ENCODE measurements at places on chromosomes 2 and 18.

DNA sequence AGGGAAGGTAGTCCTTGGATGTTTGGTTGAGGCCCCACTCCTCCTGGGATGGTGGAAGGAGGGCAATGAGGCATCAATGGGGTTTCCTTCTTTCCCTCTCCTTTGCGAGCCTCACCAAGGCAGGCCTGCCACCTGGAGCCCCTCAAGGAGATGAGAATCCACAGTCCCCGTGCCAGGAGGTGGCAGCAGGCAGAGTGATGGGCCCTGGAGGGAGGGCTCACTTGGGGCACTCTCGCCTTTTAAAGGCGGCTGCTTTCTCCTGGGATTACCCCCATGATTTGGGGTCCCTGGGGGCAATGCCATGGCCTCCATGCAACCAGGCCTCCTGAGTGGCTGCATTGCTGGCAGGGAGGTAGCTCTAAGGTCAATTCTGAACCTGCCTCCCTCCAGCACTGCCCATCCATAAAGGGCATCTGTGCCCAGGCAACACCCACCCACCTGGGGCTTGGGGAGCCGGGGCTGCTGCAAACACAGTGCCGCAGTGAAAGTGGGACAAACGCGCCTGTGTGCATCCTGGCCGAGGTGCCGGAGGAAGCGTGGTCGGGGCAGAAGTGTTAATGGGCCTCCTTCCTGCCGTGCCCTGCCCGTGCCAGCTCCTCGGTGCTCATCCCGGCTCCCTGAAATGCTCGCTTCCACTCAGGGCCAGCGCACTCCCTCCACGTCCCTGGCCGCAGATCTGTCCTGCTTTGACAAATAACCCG is 55.9 kb downstream of the ZFP36L2 start:
- H3K36me3 ChIP-seq: no peaks in the 10 kb centered on the region
- H3K27ac ChIP-seq: peak overlapping the region; percentile 77
- H3K27me3 ChIP-seq: no peaks in the 10 kb centered on the region

DNA sequence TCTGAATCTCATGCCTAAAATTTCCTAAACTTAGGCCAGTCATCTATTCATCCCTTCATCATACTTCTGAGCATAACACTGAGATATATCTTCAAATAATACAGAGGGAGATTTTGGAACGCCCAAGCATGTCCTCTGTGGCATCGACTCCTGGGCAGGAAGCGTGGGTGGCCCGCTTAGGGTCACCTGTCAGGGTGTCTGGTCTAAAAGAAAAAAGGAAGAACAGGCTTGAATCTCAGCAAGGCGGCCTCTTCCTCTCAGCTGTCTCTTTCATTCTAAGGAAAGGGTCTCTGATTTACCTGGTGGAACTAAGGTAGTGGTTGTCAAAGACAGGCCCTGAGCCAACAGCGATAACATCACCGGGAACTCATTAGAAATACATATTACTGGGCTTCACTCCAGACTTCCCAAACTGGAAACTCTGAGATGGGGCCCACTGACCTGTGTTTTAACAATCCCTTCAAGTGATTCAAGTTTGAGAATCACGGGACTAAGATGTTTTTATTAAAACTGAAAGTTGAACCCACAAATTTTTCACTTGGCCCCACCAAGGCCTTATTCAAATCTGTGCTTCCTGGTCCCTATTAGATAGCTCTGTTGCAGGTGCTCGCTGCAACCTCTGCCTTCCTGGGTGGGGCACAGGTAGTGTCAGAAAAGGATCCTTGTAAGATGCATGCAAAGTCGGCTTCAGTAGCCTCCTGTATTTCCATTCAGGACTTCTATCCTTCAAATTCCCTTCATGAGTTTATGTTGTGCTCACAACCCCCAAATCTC is 162.3 kb upstream of the CCDC68 start:
- no peak overlapping the region for H3K27ac ChIP-seq
- H3K4me3 ChIP-seq: no peak overlapping the region
- H3K36me3 ChIP-seq: no peaks in the 10 kb centered on the region
- DNase-seq: no peak
- no peaks in the 10 kb centered on the region for H3K4me1 ChIP-seq

GRCh38 chr2:226410247-226410835 is 389.3 kb downstream of the IRS1 start:
- no peak for DNase-seq
- H3K27ac ChIP-seq: no peak overlapping the region
- H3K4me1 ChIP-seq: peaks cover 3% of the 10 kb centered on the region
- no peaks in the 10 kb centered on the region for H3K36me3 ChIP-seq
- peaks cover 26% of the 10 kb centered on the region for H3K27me3 ChIP-seq

DNA sequence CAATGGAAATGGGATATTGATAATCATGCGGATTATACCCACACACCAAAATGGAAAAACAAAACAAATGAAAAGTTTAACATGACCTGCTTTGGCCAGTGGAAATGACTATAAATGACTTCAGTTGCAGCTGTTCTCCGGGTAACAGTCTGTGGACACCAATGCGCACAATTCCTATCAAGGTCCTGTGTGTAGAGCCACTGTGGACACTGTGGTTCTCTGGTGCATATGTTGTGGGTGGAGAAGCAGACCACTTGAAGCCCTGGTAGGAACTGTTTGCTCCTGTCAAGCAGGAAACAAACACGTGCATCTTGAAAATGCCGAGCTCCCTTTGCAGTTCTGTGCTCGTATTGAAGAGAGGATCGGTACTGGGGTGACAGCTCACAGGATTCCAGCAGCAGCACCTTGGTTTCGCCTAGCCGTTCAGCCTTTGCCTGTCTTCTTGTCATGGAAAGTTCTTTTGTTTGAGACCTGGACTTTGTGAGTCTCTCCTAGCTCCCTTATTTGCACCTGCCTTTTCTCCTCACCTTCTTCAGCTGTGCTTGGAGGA is 32.9 kb downstream of the NCK2 start:
- peak; percentile 48 for DNase-seq
- H3K36me3 ChIP-seq: peaks cover 81% of the 10 kb centered on the region
- peaks cover 98% of the 10 kb centered on the region for H3K4me1 ChIP-seq
- peak overlapping the region; percentile 56 for H3K4me3 ChIP-seq
- H3K27me3 ChIP-seq: no peaks in the 10 kb centered on the region
- H3K27ac ChIP-seq: peak overlapping the region; percentile 93

GRCh38 chr2:150832686-150833085 is 345.2 kb upstream of the RND3 start:
- H3K36me3 ChIP-seq: no peaks in the 10 kb centered on the region
- H3K4me3 ChIP-seq: no peak overlapping the region
- no peaks in the 10 kb centered on the region for H3K27me3 ChIP-seq
- DNase-seq: no peak
- H3K27ac ChIP-seq: no peak overlapping the region

DNA sequence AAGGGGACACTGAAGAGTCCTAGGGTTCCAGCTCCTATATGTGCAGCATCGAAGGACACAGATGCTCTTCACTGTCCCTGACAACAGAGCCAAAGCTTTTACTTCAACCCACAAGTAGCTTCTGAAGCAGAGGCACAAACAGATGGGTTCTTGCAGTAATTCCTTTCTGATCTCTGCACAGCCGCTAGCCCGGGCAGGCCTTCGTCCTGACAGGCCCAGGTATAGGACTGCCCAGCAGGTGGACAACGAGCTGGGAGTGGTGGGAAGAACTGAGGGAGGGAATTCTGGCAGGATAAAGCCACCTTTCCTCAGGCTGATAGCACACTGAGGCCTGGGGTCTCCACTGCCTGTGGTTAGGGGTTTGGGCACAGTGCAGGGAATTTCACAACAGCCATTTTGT is 94.8 kb downstream of the RHOB start:
- peaks cover 5% of the 10 kb centered on the region for H3K27me3 ChIP-seq
- no peaks in the 10 kb centered on the region for H3K36me3 ChIP-seq
- no peak overlapping the region for H3K27ac ChIP-seq
- H3K4me3 ChIP-seq: no peak overlapping the region
- no peak for DNase-seq
- H3K4me1 ChIP-seq: no peaks in the 10 kb centered on the region

GRCh38 chr2:118089139-118089800 is 999 bp downstream of the INSIG2 start:
- peak overlapping the region; percentile 92 for H3K27ac ChIP-seq
- DNase-seq: peak; percentile 35
- peaks cover 32% of the 10 kb centered on the region for H3K4me1 ChIP-seq
- H3K36me3 ChIP-seq: peaks cover 12% of the 10 kb centered on the region
- H3K4me3 ChIP-seq: peak overlapping the region; percentile 90

GRCh38 chr18:2589345-2590068 is 18.1 kb downstream of the NDC80 start:
- peaks cover 93% of the 10 kb centered on the region for H3K36me3 ChIP-seq
- H3K27me3 ChIP-seq: no peaks in the 10 kb centered on the region
- H3K27ac ChIP-seq: peak overlapping the region; percentile 88
- no peak overlapping the region for H3K4me3 ChIP-seq
- DNase-seq: no peak

- no peaks in the 10 kb centered on the region for H3K27me3 ChIP-seq
- no peak for DNase-seq
- no peaks in the 10 kb centered on the region for H3K4me1 ChIP-seq
- H3K27ac ChIP-seq: no peak overlapping the region
These were observed 11.8 kb downstream of the GULP1 start for GRCh38 chr2:188303363-188304031.

GRCh38 chr2:102193074-102193473 is 6.3 kb downstream of the IL1RL2 start:
- no peak for DNase-seq
- H3K4me1 ChIP-seq: peaks cover 9% of the 10 kb centered on the region
- no peak overlapping the region for H3K27ac ChIP-seq
- no peaks in the 10 kb centered on the region for H3K36me3 ChIP-seq
- H3K27me3 ChIP-seq: peaks cover 17% of the 10 kb centered on the region

- H3K27me3 ChIP-seq: peaks cover 44% of the 10 kb centered on the region
- no peak overlapping the region for H3K27ac ChIP-seq
- H3K4me3 ChIP-seq: no peak overlapping the region
- no peaks in the 10 kb centered on the region for H3K4me1 ChIP-seq
- no peak for DNase-seq
These were observed 38.6 kb downstream of the CIB4 start for GRCh38 chr2:26602575-26602974.

DNA sequence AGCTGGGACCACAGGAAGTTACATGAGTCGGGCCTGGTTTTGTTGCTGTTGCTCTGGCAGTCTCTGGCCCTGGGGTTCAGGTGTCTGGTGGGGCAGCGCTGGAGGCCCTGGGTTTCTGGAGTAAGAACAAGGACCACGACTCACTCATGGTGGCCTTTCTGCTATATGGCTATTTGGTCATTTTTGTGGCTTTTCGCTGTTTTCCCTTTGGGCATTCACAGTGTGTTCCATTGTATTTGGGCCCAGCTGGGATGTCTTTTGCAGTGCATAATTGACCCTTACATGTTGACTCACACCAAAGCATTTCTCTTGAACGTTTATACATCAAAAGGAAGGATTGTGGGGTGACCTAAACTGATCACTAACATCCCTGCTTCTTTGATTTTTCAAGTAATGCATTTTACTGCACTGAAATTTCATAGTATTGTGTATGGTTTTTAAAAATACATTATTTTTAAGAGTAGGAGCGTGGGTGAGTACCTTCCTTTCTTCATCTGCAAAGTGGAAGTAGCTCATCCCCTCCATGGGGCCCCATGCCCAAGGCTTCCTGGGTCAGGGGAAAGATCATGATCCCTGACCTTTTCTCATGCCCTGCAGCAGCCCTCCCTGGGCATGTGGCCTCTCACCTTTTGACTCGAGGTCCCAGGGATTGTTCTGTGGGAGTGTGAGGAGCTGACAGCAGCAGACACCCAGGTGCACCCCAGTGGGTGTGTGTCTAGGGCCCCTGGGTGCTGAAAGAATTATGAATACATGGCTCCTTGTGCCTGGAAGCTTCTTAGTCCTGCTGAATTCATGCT is 225.5 kb downstream of the AGAP1 start:
- no peaks in the 10 kb centered on the region for H3K4me1 ChIP-seq
- no peak overlapping the region for H3K27ac ChIP-seq
- H3K27me3 ChIP-seq: peaks cover 7% of the 10 kb centered on the region
- H3K4me3 ChIP-seq: no peak overlapping the region
- H3K36me3 ChIP-seq: no peaks in the 10 kb centered on the region

GRCh38 chr18:54991981-54992380 is 32.7 kb upstream of the CCDC68 start:
- H3K27me3 ChIP-seq: peaks cover 9% of the 10 kb centered on the region
- no peaks in the 10 kb centered on the region for H3K36me3 ChIP-seq
- no peak overlapping the region for H3K27ac ChIP-seq
- no peak overlapping the region for H3K4me3 ChIP-seq
- no peaks in the 10 kb centered on the region for H3K4me1 ChIP-seq

DNA sequence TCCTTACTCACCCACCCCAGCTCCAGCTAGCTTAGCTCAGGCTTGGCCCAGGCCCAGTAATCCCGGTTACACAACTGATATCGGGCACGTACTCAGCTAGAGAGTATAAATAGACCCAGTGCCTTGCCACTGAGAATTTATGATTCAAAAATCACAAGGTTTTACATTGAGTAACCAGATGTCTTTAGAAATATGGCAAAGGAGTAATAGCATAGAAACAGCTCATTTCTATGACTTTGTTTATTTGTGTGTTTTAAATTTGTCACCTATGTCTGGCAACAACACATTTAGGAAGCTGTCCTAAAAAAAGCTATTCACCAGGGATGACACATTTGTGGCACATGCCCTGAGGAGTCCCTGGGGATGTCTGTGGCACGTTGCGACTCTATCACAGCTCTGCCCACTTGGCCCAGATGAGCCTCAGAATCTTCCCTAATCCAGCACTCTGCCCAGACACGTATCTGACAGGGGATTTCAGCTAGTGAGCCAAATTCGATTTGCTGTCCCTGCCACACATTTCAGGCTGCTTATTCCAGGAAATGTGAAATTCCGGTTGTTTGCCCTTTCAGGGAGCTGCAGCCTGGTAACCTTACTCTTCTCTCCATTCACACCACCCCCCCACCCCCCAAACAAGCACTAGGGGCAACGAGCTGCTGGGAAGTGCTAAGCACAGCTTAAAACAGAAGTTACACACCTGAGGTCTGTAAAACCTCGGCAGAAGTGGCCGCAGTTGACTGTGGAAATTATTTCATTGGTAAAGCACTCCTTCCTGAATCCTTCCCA is 85.4 kb upstream of the ZCCHC2 start:
- no peaks in the 10 kb centered on the region for H3K4me1 ChIP-seq
- no peak overlapping the region for H3K4me3 ChIP-seq
- no peak for DNase-seq
- no peak overlapping the region for H3K27ac ChIP-seq

DNA sequence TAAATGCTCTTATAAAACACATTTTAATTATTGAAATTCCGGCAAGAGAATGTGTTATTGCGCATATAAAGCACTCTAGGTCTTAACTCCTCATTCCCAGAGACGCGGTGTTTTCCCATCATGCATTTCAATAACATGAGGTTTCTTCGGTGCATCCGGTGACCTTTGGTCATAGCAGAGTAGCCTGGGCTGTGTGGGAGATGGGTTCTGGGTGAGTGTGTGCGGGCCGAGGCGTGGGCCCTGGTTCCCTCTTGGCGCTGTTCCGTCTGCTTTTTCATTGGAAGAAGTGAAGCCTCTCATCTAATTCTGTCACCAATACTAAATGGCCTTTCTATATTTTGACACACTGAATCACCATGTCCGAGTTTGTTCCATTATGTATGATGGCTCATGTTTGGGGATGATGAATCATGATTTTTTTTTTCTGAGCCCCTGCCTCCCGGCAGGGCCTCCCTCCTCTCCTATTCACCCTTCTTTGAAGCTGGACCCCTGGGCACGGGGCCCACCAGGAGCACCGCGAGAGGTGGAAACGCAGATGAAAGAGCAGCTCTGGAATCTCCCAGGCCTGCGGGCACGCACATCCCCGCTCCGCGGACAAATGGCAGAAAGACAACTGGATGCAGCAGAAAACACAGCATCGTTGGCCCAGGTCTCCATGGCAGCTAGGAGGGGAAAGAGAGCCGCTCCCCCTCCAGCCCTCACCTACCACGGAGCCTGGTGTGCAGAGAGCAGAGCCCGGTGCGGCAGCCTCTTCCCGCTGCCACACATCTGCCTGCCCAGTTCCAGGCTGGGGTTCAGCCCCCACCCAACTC is 85.8 kb upstream of the HPCAL1 start:
- no peak overlapping the region for H3K4me3 ChIP-seq
- DNase-seq: no peak
- H3K27ac ChIP-seq: no peak overlapping the region
- H3K27me3 ChIP-seq: no peaks in the 10 kb centered on the region
- H3K4me1 ChIP-seq: peaks cover 2% of the 10 kb centered on the region
